Astrocyte (in vitro differentiated cells and primary cell): ENCODE measurements at places on chromosomes 5 and 9.

DNA sequence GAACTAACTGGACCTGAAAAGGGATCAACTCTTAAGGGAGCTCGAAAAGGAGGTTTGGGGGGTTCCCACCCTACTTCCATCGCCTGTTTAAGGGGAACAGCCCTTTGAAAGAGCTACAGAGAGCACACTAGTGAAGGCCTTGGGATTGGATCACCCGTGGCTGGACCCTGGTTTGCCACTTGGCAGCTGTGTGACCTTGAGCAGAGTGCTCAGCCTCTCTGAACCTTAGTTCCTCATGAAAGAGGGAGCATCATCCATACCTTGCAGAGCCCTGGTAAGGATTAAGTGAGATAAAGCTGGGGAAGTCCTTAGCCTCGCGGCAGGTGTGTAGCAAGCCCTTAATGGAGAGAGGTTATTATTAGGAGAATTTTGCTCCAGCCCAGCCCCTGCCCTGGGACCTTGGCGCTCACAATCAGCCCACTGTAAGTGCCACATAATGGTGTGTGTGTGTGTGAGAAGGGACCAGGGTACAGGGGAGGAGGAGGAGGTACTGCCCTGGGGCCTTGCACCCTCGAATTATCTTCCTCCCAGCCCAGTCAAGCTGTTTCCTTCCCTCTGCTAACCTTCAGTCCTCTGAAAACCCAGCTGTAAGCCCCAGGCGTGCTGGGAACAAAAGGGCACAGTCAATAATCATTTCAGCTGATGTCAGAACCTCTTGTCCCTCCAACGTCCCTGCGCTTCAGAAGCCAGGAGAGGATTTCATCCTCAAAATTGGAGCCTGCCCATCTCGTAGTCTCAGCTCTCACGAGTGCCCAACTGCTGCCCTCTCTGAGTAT is 42.9 kb downstream of the FOXI1 start:
- DNase-seq: no peak

- DNase-seq: peak; percentile 65
Observed at GRCh38 chr5:103505581-103506305, 56.8 kb downstream of the NUDT12 start.

- no peak for DNase-seq
Observed at GRCh38 chr5:27341342-27341741, 303.0 kb upstream of the CDH9 start.

- no peak for DNase-seq
Observed at GRCh38 chr5:1172007-1172581, 29.3 kb upstream of the SLC6A19 start.
